ENCODE measurements at places on chromosomes 12 and 14.

DNA sequence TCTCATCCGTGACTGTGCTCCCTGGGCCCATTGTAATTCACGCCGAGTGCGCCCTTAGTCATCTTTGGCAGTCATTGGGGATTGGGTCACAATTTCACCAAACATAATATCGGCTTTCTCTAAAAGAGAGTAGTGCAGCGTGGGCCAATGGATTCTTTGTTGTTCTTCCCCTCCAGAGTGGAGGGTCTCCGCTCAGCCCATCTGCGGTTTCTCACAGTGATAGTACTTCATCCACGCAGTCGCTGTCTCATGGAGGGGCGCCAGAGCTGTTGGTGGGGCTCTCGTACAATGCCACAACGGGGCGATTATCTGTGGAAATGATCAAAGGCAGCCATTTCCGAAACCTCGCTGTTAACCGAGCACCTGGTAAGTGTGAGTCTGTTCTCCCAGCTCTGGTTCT, 321.8 kb downstream of the SNAPC1 start:
- DNase-seq = no peak

- DNase-seq = no peak
Measured at GRCh38 chr14:91931478-91932088, 15.9 kb downstream of the FBLN5 start.

DNA sequence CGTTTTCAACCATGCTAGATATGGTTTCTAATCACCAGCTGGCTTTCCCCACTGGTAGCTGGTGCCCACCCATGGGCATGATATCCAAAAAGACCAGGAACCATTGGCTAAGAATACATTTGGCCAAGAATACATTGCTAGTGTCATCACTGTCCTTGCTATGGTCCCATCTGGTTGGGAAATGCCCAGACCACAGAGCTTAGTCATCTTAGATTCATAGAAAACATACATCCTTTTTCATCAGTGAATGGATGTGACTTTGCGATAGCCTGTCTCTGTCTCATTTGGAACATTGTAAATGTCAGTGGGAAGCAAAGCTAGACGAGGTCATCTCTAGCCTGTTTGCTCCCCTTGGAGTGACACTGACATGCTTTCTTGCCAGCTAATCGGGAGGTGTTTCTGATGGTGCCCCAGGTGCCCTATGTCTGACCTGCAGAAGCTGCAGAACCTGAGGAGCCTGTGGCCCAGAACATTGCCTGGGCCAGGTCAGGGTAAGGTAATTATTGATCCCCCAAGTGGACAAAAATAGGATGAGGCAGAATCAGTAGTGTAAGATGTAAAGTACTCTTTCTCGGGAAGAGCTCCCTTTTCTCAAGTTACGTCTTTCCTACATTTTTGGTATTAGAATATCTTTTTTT, 194.8 kb downstream of the SLC41A2 start:
- no peak for DNase-seq

GRCh38 chr12:96205908-96206307, 11.7 kb downstream of the ELK3 start:
- no peak for DNase-seq

GRCh38 chr12:4201333-4202100, 72.0 kb upstream of the CCND2 start:
- no peak for DNase-seq

DNA sequence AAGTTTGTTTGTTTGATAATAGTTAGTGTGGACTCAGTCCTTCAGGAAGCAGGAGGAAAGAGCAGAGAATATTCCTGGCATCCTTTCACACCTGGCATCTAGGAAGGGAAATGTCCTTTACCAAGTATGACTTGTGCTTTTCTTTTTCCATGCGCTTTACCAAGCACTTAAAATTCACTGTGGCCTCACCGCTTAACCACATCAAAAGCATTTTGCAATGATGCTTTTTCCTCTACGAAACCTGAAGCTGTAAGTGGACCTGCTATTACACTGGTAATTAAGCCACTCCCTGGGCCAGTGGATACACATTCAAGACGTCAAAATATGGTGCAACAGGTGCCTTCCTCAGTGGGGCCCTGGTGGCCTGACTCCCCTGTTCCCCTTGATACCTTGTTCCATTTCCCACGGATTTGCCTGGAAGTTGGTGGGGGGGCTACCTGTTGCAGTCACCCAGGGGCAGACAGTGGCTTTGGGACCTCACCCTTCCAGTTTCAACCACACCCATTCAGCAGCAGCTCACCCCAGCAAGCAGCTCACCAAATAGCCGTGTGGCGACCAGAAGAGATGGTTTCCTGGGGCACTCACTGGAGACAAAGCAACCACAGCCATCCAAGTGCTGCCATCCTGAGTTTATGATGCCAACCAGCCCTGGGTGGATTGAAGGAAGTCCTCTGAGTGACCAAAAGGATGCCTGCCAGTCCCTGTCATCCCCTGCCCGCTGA, 14.2 kb upstream of the FZD10 start:
- no peak for DNase-seq

- no peak for DNase-seq
Measured at GRCh38 chr14:73788701-73789551, 62.7 kb upstream of the PTGR2 start.

DNA sequence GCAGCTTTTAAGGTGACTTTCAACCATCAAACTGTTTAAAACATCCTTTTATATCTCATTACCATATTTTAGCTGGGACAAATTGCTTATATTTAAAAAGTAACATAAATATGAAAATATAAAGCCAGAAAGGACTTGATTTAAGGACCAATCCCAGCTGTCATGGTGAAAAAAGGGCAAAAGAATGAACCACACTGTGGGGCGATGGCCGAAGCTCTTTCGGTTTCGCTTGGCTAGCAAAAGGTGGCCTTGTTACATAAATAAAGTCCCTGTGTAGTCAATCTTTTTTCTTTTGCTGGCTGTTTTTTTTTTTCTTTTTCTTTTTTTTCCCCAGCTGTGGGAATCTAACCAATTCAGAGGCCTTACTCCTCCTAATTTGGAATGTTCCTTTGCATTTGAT, 50.9 kb downstream of the FBXO33 start:
- DNase-seq = no peak

DNA sequence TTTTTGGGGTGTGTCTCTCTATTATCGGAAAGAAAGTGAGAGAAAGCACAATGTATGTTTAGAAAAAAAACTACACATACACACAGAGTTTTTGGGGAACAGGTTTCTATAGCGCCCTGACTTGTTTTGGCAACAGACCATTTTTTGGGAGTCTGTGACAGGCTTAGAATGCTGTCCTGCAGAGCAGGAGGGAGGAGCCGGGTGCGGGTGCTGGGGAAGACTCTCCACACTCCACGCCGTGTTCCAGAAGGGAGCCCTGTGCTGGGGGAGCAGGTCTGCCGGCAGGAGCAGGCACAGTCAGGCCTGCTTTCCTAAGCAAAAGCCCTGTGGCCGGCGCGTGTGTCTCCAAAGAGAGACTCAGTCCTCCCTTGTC, 26.5 kb downstream of the CD9 start:
- DNase-seq = no peak

DNA sequence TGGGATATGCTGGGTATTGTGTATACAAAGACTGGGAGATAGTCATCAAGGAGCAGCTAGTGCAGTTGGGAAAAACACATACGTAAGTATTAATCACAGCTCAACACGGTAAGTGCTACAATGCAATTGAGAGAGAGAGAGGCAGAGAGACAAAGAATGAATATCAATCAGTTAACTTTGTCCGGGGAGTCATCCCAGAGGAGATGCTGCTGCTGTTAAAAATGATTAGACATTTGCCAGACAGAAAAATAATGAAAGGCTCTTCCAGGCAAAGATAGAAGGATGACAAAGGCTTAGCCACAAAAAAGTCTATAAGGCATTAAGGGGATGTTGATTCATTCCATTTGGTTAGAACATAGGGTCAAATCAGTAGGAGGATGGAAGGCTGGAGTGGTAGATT, 45.1 kb downstream of the AKAP6 start:
- no peak for DNase-seq

All from D341Med (cell line).